ENCODE measurements at places on chromosomes 7 and 10.

- DNase-seq: no peak
Measured at GRCh38 chr10:100615241-100615640, 79.5 kb downstream of the HIF1AN start.

DNA sequence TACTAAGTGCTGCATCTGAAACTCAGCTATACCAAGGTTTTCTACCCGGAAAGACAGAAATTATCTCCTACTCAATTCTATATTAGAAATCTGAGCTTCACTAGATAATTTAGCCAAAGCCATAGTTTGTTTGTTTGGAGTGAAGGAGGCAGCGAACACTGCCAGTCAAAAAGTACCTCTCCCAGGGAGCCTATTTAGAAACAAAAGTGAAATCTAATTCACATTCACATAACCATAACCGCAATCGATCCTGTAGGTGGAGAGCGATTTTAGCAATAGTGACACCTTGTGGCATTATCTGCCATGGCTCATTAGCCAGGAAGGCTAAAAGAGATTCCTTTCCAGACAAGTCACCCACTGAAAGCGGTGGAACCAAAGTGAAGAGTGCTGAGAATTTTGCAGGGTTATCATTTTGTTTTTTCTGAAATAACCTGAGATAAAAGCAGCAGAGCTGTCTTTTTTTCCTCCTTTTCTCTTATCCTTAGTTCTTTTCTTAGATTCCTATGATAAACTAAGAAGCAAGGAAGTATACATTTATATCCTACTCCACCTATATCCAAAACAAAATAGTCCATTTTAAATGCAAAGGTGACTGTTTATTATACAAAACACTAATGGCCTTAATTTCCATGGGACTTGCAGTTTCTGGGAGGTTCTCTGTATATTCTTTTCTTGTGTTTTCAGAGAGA is 83.7 kb upstream of the BET1 start:
- DNase-seq: peak; percentile 63

DNA sequence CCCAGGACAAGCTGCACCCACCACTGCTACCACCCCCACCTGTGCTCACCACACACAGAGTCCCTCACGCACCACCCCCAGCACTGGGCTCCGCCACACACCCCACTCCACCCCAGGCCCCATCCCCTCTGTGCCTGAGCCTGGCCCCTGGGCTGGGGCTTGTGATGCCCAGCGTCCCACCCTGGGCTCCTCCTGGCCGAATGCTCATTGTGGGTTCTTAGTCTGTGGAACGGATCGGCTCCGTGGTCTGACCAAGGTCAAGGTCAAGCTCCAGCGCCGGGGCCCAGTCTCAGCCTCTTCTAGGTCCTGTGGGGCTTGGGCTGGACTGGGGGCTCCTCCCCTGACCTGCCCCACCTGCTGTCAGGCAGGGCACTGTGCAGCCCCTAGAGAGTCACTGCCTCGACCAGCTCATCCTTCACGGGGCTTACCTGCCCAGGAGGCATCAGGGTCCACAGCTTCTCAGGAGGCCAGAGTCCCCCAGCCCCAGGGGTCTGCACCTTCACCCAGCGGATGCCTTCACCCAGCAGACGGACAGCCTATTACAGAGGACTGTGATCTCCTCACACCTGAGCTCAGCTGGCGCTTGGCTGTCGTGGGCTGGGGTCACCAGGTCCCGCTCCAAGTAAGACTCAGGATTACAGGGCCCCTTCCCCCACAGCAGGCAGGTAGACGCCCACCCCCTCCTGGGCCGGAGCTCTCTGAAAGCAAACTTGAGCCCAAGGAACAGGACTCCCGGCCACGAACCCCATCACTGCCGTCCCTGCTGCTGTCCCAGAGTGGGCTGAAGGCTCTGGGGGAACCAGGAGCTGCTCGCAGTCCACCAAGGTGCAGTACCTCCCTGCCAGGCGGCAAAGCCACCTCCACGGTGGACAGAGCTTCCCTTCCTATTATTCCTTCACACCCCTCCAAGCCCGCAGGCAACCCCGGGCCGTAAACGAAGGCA is 15.3 kb upstream of the UTF1 start:
- DNase-seq: no peak

- no peak for DNase-seq
Measured at GRCh38 chr10:21753497-21754270, 219.7 kb downstream of the MLLT10 start.

GRCh38 chr10:67782530-67782929 is 55.5 kb downstream of the DNAJC12 start:
- DNase-seq: no peak

DNA sequence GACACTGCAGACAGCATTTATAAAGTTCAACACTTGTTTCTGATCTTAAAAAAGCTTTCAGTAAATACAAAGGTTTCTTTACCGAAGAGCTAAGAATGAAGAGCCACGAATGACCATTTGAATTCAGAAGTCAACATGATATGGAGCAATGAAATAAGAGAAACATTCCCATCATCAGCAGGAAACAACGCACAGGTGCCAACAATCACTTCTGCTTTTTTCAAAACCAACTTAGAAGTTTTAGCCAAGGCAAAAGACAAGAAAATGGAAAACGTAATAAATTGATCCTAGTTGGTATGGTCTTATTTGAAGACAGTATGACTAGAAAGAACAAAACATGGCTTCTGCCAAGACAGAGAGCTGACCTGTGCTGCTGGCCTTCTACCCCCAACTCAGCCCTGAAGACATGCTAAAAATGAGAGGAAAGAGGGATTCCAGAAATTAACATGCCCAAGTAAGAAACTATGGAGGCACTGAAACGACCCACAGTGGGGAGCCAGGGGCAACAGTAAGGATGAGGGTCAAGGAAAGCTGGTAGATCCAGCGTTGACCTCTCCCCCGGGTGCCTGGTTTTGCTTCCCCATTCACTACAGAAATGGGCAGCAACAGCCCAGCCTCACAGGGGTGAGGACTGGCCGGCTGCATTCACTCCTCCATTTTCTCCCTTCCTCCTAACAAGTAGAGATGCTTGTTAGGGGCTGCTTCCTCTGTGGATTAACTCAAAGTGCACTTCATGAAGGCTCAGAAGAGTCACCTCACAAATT is 30.1 kb downstream of the VPS41 start:
- DNase-seq: no peak

DNA sequence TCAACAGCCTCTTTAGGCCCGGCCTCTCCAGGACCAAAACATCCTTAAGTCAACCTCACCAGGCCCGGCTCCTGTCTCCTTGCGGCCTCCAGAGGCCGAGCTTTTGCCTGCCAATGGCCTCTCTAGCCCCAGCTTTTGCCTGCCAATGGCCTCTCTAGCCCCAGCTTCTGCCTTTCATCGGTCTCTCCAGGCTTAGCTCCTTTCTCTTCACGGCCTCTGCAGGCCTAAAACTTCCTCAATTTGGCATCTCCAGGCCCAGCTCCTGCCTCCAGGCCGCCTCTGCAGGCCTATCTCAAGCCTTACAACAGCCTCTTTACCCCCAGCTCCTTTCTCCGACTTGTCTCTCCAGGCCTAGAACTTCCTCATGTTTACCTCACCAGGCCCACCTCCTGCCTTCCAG is 15.7 kb upstream of the TMEM248 start:
- no peak for DNase-seq

GRCh38 chr10:85317827-85318226 is 989.4 kb downstream of the CCSER2 start:
- no peak for DNase-seq

GRCh38 chr10:93820434-93820833 is 62.7 kb downstream of the LGI1 start:
- DNase-seq: no peak

DNA sequence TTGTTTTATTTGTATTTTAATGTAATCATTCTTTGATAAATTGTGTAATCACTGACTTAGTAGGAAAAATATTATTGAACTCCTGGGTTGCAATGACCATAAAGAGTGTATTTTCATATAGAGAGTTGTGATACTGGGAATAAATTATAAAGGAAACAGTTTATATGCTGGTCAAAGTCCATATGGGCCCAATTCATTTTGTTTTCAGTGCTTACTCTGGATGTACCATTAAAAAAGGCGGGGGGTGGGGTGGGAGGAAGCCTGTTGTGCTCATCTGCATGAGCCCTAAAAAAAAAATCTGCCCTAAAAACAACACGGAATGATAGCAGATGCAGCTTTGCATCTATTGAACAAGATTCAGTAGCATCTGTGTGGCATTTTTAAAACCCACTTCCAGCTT is 114.2 kb downstream of the BTRC start:
- no peak for DNase-seq

GRCh38 chr7:20651960-20652544 is 36.6 kb downstream of the ABCB5 start:
- DNase-seq: no peak

GRCh38 chr10:62992145-62992721 is 140.9 kb upstream of the NRBF2 start:
- no peak for DNase-seq

GRCh38 chr7:94933256-94933990 is 26.0 kb downstream of the PPP1R9A start:
- DNase-seq: no peak

DNA sequence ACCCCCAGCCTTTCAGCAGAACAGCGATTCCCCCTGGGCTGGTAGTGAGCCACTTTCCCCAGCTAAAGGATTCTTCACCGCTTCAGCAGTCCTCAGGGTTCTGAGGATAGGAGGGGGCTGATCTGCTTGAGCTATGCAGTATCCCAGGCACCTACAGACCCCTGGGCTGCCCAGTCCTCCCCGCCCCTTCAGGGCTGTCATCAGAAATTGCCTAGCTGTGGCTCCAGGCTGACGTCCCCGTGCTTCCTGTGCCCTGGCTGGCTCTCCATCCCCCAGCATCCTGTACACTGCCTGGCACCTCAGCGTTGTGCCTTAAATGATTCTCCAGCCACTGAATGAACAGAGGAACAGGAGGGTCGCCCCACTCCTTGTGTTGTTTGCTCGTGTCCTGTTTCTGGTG is 38.4 kb upstream of the CDH23 start:
- no peak for DNase-seq

GRCh38 chr7:117937049-117937752 is 64.0 kb upstream of the CTTNBP2 start:
- no peak for DNase-seq

- DNase-seq: no peak
Measured at GRCh38 chr7:2251841-2252771, 10.1 kb downstream of the NUDT1 start.

- no peak for DNase-seq
Measured at GRCh38 chr7:105210721-105211205, 178.0 kb downstream of the SRPK2 start.

GRCh38 chr7:134302120-134302519 is 14.6 kb downstream of the SLC35B4 start:
- no peak for DNase-seq

- DNase-seq: peak; percentile 31
Measured at GRCh38 chr7:95045236-95045923, 138.0 kb downstream of the PPP1R9A start.

- no peak for DNase-seq
Measured at GRCh38 chr7:157613575-157614322, 276.9 kb downstream of the DNAJB6 start.

GRCh38 chr10:81179805-81180452 is 642.2 kb downstream of the SH2D4B start:
- no peak for DNase-seq

GRCh38 chr10:70478191-70479164 is at the start of gene PALD1:
Gene PALD1 (plus strand): TSS chr10:70478767. CDS start chr10:70525952, 47,185 bp downstream.
- no peak for DNase-seq

DNA sequence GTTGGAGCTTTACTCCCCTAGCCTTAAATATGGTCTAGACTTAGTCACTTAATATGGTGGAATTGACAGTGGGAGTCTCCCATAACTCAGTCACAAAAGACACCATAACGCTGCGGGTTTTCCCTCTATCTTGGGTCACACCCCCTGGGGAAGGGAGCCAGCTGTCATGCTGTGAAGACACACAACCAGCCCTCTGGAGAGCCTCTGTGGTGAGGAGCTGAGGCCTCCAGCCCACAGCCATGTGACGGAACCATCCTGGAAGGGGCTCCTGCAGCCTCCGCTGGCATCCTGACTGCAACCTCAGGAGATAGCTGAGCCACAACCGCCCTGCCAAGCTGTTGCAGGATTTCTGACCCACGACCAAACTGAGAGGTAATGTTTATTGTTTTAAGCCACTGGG is 37.9 kb downstream of the PAXIP1 start:
- DNase-seq: no peak

DNA sequence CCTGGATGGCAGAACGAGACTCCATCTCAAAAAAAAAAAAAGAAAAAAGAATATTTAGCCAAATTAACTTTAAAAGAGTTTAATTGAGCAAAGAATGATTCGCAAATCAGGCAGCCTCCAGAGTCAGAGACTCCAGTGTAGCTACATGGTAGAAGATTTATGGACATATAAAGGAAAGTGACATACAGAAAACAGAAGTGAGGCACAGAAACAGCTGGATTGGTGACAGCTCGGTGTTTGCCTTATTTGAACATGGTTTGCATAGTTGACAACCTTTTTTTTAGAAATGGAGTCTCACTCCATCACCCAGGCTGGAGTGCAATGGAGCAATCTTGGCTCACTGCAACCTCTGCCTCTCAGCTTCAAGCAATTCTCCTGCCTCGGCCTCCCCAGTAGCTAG is 35.2 kb upstream of the TNS3 start:
- DNase-seq: no peak
